ENCODE measurements at places on chromosomes 16 and 17. TPM values are rescaled to one million over a fixed set of nuclear protein-coding genes. Genes with fewer than 3 reads are reported as not detected.

DNA sequence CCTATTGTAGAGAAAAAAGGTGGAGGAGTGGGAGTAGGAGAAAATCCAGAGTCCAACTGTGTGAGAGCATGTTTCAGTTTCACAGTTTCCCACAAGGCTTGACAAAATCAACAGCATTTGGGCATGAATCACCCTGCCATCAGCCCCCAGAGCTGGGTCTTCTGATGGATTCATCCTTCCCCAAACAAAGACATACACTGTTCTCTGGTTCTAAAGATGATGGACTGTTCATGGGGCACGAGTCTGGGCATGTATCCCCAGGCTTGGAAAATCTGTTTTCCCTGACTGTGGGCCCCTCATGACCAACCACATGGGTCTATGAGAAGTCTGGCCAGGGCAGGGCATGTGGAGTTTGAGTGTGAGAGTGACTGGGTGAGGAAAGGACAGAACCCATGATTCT, 210.4 kb upstream of the IRX5 start:
- DNase-seq = no peak

- peak; percentile 45 for DNase-seq
Measured at GRCh38 chr16:19517424-19518089, 4.3 kb downstream of the GDE1 start.

DNA sequence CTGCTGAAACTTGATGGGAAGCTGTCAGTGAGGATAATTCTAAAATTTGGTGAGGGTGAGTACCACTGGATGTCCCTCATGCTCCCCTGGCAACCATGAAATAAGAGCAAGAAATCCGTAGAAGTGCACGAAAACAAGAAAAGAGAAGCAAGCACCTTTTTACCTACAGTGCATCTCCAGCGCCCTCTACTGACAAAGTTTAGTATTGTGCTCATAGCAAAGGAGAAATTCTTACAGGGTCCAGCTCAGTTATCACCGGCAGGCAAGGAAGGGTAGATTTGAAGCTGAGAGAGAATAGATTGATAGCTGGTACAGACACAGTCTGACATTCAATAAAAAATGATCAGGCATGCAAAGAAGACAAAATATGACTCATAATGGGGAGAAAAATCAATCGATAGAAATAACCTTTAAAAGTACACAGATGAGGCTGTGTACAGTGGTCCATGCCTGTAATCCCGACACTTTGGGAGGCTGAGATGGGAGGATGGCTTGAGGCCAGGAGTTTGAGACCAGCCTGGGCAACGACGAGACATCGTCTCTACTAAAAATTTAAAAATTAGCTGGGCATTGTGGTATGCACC, 28.3 kb upstream of the TEX2 start:
- no peak for DNase-seq

DNA sequence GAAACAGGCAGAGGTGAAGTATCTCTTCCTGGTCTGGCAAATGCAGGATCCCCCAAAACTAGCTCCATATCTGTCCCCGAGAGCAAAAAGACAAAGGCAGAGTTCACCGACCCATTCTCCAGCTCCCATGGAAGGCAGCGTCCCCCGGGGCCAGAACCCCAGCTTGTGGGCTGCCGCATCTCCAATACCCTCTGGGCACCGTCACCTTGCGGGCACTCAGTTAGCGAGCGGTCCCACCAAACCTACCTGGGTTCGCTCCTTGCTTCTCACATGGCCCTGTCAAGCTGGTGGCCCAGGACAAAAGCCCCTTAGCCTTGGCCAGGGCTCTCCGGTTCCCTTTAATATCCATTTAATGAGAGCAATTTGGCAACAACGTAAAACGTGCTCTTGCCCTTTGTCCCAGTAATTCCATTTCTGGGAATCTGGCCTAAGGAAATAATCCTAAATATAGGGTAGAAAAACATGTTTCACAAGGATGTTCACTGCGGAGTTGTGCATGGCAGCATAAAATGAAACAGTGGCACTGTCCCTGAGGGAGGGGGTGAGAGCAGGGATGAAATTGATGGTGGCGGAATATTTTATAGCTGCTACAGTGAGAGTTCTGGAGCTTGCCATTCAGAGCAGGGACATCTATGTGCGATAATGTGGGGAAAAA, 157.1 kb downstream of the CMIP start:
- DNase-seq = no peak

DNA sequence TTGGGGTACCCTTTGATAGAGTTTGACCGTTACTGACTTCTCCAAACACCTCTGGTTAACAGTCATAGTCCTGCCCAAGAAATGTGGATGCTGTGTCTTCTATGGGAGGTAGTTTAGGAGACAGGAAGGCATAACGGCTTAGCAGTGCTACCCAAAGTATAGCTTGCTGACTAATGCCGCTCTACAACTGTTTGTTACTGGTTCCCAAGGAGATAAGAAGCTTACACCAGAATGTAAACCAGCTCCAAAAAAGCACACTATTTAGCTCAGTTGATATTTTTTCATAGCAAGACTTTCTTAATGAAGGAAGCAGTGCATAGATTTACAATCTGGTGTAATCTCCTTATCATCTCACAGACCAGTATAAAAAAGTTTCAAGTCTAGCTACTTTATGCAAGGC, 95.7 kb downstream of the HS3ST3B1 start:
- no peak for DNase-seq

DNA sequence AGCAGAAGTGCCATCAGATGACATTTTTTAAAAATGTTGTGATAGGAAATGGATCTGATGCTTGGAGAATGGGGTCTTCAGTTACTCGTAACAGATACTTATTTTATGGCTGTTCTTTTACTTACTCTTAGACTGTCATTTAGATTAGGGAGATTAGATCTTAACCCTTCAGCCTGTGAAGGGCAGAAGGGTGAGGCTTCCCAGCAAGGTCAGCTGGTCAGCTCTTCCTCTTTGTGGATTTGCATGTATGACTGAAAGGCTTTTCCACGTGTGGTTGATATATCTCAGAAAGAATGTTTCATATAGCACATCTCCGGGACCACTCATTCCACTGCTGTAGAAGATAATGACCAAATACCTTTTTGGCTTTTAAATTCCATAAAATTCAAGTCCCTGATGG, 27.4 kb downstream of the GRB7 start:
- DNase-seq = no peak

DNA sequence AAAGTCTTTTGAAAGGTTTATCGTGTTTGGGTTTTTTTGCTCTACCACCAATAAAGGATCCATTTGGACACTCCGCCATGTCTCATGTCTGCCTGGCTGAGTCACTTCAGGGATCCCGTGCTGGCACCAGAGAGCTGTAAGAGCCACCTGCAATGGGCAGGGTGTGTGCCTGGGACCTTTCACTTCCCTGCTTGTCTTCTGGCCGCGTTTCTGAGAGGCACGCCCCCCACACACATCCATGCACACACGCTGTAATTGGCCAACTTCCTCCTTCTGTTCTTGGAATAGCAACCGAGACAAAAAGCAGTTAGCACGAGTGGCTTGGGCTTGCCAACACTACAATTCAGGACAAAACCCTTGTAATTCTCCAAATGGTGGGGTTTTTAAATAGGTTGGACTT, 9.8 kb upstream of the SOST start:
- DNase-seq = no peak

- DNase-seq = peak; percentile 38
Measured at GRCh38 chr17:29143894-29144293, 36.3 kb downstream of the MYO18A start.

DNA sequence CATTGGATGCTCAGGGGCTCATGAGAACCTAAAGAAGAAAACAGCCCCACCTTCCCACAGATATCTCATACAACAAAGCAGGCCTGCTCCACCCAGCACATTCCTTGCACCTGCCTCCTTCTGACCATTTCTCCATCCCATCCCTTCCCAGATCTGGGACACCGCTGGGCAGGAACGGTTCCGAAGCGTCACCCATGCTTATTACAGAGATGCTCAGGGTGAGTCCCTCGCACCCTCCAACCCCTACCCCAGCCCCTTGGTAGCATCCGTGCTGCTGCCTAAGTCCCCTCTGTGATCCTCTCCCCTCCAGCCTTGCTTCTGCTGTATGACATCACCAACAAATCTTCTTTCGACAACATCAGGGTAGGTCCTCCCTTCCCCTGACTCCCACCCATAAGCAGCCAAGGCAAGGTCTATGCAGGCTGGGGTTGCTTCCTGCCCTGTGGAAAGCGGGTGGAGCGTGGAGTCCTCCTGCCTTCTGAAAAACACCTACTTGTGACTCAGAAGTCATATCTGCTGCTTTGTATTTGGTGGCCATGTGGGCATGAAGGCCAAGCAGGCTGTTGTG, 5.4 kb upstream of the NHERF1 start:
- DNase-seq = no peak

- no peak for DNase-seq
Measured at GRCh38 chr17:39607057-39607850, 466 bp downstream of the NEUROD2 start.

- DNase-seq = no peak
Measured at GRCh38 chr17:38328620-38329019, 15.1 kb downstream of the GPR179 start.

- no peak for DNase-seq
Measured at GRCh38 chr16:20285993-20286499, 41.3 kb downstream of the GP2 start.

DNA sequence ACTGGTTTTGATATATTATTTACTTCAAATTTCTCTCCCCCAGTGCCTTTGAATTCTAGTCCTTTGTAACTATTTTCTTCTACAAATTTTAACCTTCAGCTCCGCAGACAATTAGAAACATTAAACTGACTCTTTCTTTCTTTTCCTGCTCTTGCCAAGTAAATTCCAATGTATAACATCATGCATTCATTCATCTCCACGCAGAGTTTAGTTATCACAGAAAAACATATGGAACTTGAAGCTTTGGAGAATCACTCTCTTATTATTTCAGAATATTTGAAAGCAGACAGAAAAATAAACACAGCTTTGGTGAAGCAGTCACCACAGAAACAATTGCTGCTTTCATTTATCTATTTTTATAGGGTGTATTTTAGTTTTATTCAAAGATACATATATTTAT, 778.7 kb upstream of the CDH8 start:
- no peak for DNase-seq

DNA sequence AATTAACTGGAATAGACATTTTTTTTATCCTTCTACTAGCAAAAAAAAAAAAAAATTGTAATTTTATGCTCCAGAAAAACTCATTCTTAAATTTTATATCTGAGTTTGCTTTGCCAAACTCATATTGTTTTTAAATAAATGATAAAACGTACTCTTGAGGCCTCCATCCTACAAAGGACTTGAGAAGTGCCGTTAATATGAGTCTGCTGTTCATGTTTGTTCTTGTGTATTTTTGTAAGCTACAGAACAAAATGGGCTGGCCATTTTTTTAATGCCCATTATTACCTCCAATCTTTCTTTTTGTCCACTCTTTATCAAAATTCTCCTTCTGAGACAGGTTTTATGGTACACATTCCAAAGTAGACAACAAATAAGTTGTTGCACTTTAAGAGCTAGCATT, 643.5 kb upstream of the SOX9 start:
- no peak for DNase-seq

DNA sequence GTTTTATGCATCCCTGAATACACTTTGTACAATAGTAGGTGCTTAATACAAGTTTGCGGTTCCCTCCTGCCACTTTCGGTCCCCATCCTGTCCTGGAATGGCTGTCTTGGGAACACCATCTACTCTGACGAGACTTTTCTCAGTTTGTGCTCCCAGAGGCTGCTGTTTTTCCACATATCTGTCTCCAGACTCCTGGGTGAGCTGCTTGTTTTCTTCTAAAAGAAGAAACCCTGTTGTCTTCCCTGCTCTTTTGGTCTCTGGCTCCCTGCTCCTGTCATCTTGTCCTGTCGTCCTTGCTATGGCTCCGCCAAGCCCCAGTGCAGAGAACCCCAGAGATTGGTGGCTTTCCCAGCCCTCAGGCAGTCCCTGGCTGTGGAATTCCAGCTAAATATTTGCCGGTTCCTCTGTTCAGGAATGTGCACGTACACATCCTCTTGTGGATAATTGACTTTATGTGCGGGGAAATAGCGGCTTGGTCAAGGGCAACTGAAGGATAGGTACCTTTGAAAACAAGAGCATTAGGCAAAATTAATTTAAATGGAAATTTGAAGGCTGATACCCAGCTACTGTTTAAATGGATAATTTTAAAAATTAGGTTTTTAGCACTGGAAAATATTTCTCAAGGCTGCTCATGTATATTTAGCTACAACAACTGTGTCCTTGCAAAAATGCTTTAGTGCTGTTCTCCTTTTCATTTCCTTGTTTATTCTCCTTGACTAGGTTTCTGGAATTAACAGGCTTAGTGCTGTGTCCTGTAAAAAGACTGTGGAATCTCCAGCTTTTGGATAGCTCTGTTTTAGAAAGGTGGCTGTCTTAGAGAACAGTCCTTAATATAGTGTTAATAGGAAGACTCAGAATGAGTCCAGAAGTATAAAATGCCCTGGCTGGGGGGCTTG, 50.2 kb upstream of the SLC12A3 start:
- no peak for DNase-seq

DNA sequence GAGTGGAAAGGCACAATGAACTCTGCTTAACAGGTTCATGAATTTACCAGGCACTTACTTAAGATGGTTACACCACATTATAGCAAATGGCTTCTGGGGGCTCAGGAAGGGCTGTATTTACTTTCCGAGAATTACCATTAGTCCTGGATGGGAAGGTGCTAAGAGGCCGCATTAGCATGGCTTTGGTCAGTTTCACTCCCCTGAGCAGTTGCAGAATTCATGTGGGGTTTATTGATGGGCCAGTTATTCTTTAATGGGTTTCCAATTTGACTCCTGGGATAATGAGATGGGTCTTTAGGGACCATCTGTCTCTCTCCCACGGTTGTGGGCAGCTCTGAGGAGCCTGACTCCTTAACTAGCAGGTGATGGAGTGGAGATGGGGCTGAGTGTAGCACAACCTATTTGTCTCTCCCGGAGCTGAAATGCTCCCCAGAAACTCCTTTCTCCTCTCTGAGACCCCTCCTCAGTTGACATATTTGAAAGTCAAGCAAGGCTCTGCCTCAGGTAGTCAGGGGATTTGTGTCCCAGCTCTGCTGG, 652.5 kb downstream of the HS3ST4 start:
- no peak for DNase-seq

DNA sequence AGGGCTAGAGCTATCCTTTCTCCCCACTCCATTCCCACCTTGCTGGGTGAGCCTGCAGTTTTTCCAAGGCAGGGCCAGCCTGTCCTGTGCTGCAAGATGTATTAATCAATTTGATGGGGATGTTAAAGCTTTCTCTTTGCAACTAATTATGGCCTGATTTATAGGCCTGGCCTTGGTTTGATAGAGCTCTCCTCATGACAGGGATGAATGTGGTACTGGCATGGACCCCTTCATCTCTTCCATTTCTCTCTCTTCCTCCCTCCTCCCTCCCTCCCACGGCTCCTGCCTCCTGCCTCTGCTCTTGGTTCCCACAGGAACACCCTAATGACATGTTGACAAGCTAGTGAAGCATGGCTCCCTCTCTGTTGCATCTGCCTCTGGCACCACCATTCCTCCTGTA, 47.2 kb upstream of the SKAP1 start:
- no peak for DNase-seq

PRSS33 gene
- not detected for total RNA-seq

MYH2 gene
- total RNA-seq = not detected

All from activated CD4-positive, alpha-beta memory T cell treated with anti-CD3 and anti-CD28 coated beads, Interleukin-2, amount 10 ng/mL, durations not matched to agents 7 days and 5 days (primary cell).